CD4-positive, alpha-beta T cell treated with Interleukin-10 for 1 hour (primary cell): ENCODE measurements at places on chromosomes 7 and 10.

DNA sequence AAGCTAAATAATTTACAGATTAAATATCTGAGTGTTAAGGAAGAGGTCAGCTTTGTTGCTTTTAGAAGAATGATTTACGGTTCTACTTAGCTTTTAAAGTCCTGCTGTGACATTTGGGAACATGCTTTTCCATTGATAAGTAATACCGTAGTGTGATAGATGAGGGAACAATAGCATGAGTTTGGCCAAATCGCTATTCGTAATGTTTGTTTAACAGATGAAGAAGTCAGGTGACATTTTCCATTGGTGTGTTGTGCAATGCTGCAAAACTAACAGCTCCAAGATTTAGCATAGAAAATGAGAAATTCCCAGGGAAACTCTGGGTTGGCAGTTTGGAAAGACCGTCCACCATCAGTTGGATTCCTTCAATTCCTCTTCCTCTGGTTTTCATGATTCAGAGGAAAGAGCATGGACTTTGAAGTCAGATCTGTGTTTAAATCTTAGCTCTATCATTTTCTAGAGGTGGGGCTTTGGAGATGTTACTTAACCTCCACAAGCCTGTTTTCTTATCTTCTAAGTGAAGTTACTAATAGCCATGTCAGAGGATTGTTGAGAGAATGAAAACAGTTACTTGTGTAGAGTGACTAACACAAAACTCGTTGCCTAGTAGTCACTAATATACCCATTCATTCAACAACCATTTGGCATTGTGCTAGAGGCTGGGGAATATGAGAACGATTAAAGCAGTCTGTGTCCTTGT lies 140.4 kb upstream of the BMPER start:
- no peak for DNase-seq

DNA sequence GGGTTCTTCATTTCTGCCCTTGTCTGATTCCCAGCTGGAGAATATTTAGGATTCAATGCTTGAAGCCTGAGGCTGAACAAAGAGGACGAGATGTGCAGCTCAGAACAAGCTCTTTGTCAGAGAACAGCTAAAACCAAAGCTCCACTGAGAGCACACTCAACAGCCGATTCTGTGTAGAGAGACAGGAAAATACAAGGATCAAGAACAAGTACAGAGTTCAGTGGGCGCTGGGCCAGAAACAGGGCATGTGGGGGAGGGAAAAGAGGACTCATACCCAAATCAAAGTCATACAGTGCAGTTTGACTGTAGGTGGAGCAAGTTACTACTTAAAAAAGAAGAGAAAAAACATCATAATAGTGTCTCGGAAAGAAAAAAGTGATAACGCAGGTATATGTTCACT lies at the start of gene AGMO:
Gene AGMO, minus strand, starts transcription at position 181 of the 400 bp plus-strand sequence.
- DNase-seq, result no peak

GRCh38 chr10:103781329-103782061 lies 73.9 kb downstream of the SH3PXD2A start:
- no peak for DNase-seq

- no peak for DNase-seq
These were observed 103.5 kb downstream of the ADARB2 start for GRCh38 chr10:1633783-1634182.

- no peak for DNase-seq
These were observed 139.5 kb upstream of the FERD3L start for GRCh38 chr7:19284596-19285300.

DNA sequence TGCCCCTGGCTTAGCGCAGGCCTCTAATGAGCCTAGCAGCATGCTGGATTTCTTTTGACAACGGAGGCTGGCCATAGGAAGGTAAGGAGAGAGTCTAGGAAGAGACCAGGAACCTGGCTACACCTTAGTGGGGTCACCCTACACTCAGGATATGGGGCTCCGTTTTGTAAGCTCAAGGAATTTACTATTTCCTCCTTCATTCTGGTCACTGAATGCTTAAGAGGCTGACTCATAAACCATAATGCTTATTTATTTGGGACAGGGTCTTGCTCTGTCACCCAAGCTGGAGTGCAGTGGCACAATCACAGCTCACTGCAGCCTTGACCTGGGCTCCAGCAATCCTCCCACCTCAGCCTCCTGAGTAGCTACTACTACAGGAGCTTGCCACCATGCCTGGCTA lies 38.4 kb downstream of the CARD11 start:
- DNase-seq, result no peak

DNA sequence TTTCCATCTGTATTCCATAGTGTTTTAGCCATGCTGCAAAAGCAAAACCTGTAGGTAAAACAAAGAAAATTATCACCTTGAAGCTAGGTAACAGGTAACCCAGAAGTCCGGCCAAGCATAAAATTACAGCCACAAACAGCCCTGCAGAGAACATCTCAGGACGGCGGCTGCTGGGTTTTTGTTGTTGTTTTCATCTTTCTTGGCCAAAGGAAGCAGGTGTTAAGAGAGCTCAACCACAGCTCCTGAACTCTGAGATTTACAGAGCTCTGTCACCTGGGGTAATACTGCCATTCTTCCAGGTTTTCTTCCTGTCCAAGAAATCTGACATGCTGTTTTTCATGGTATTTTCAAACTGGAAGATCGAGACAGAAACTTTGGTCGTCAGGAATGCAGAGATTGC lies 847 bp upstream of the SCIN start:
- DNase-seq, result no peak

GRCh38 chr7:96331775-96332174 lies 9.9 kb upstream of the SLC25A13 start:
- DNase-seq, result no peak

DNA sequence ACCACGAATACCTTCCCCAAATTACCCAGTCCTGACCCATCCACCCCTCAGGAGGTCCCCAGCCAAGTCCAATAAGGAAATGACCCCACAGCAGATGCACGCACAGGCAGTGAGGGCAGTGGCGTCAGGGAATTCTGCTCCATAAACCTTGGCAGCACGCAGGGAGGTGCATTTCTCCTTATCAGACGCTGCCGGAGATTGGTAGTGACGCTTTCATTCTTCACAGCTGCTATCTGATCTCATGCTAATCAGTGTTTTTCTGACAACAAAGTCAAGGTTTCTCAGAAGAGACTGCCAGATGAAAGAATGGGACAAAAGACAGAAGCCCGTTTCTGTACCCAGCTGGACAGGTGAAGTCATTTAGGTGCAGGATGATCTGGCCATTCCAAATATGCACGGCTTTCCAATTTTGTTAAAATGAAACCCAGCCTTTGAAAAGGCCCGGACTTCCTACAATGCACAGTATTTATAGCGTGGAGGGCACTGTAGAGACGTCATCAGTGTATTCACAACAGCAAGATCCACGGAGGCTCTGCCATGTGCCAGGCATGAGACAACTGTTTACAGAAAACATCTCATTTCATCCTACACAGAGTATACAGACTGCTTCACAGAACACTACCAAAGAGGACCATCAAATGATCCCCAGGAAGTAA lies 35.3 kb downstream of the DIP2C start:
- no peak for DNase-seq

- DNase-seq, result no peak
These were observed 868.1 kb upstream of the AUTS2 start for GRCh38 chr7:68730194-68730593.

DNA sequence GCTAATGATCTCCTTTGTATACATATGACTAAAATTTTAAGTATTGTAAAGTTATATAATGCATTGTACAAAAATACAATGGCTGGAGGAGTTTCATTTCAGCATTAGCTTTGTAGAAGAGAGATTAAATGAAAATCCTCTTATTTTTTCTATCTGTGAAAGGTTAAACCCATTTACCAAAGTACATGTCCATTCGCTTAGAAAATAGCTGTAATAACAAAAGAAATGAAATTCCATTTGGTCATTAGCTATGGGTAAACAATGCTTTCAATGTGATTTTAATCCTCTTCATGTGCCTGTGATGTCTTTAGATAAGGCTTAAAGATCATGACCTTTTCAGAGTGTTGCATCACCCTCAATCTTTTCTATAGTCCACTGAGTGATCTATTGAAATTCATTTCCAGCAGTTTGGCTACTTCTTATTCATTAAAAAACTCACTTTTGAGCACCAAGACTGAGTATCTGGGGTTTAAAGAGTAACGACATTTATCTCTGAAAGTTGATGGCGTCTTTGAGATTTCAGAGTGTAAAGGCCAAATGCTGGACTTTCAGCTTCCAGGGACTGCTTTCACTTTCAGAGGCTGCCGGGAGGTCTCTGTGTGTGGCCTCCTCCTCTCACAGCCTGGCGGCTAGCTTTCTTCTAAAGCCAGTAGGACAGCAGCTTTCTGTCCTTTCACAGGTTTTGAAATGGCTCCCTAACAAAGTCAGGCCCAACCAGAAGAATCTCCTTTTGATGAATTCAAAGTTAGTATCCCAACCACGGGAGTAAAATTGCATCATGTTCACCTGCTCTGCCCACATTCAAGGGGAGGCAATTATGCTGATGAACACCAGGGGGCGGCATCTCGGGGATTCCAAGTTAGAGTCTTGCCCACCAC lies 701.4 kb upstream of the COBL start:
- DNase-seq, result no peak

- DNase-seq, result no peak
These were observed 7.6 kb upstream of the ARMS2 start for GRCh38 chr10:122446668-122447423.

DNA sequence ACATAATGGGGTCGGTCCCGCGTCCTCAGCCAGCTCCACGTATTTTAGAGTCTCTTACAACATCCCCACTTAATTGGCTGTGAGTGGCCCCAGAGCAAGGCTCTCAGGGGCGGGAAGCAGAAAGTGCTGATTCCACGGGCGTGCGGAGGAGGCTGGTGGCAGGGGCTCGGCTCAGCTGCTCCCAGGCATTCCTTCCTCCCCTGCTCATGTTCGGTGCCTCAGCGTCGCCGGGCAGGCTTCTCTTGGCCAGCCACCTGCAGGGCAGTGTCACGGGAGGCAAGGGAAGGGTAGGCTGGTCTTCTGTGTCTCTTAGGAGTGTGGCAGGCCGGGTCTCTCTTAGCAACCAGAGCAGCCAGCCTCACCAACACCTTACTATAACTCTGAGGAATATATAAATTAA lies 33.8 kb downstream of the IL15RA start:
- DNase-seq, result no peak

DNA sequence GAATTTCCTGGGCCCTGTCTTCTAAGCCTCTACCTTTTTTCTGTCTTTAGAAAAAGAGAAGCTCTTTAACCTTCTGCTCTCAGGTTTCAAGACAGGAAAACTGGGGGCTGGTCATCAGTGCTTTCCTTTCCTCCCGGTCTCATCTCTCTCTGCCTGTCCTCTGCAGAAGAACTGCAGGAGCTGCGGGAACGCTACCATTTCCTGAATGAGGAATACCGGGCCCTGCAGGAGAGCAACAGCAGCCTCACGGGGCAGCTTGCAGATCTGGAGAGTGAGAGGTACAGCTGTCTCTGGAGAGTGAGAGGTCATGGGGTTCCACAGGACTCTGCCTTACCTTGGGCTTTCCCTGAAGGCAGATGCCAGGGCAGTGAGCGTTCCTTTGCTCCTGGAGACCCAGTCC lies 12.7 kb downstream of the CCDC136 start:
- DNase-seq, result no peak

DNA sequence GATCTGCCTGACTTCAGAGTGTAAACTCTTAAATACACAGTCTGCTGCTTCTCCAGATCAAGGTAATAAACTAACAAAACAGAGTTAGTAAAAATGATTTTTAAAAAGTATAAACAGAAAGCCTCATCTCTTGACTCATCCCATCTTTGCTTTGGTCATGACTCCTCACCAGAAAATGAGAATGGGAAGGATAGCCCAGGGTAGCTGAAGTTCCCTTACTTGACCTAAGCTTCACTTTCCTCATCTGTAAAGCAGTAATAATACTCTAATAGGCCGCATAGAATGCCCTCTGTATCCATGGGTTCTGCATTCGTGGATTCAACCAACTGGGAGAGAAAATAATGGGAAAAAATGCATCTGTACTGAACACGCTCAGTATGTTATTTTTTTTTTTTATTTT lies 11.3 kb upstream of the SLC25A28 start:
- DNase-seq, result no peak

DNA sequence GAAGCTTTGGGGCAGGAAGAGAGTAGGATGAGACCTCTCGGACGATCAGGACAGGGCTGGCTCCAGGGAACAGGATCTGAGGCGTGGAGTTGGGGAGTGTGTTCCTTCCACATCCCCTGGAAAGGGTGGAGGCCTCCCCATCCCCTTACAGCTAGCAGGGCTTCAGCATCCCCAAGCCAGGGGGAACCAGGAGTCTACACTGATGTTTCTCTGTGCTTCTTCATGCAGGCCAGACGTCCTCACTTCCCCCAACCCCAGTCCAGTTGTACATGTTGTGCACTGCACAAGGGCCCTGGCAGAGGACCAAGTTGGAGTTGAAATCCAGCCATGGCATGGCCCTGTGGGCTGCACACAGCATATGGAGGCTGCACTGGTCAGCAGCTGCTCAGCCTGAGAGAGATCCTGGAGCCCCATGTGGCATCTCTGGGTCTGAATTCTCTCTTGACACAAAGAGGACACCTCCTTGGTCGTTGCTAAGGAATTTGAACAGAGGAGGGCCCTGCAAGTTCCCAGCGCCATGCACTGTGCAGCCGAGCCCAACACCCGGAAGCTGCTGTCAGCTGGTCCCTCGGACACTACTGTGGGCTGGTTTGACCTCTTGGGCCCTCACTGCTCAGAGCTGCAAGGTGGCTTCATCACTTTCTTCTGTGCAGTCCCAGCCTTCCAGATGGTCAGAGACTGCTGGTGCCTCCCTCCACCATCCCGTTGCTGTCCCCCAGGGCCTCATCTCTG lies 181.1 kb downstream of the DNAJB6 start:
- no peak for DNase-seq

GRCh38 chr10:99952799-99953198 lies 56.9 kb downstream of the DNMBP start:
- no peak for DNase-seq

DNA sequence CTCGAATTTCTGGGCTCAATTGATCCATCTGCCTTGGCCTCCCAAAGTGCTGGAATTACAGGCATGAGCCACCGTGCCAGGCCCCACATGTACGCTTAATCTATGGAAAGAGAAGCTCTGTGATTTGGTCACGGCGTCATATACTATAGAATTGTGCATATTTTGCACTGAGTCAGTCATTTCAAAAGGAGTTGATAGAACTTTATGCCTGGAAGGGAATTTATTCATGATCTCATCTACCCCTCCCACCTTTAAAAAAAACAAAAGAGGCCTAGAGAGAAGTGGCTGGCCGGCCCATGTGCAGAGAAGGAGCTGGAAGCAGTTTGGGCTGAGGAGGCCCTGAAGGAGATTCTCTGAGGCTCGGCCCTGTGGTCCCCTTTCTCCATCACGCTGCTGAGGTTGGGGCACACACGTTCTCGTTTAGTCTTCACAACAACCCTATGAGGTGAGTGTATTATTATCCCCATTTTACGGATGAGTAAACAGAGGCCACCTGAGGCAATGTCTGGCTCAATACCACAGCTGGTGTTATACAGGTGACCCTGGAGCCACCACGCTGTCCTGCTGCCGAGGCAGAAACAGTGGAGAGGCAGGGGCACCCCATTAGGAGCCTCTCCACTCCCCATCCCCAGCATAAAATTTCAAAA lies 47.2 kb upstream of the ZRANB1 start:
- DNase-seq, result no peak

- DNase-seq, result no peak
These were observed 3.9 kb upstream of the INA start for GRCh38 chr10:103273041-103273441.

- DNase-seq, result no peak
These were observed 1.3 kb downstream of the MBLAC1 start for GRCh38 chr7:100127866-100128636.

- no peak for DNase-seq
These were observed 105.1 kb upstream of the ZEB1 start for GRCh38 chr10:31213959-31214358.
